Occipital lobe (tissue), 3 donors: ENCODE measurements at places on chromosomes 5 and 9. TPM values are rescaled to one million over a fixed set of nuclear protein-coding genes. Genes with fewer than 3 reads are reported as not detected.

DNA sequence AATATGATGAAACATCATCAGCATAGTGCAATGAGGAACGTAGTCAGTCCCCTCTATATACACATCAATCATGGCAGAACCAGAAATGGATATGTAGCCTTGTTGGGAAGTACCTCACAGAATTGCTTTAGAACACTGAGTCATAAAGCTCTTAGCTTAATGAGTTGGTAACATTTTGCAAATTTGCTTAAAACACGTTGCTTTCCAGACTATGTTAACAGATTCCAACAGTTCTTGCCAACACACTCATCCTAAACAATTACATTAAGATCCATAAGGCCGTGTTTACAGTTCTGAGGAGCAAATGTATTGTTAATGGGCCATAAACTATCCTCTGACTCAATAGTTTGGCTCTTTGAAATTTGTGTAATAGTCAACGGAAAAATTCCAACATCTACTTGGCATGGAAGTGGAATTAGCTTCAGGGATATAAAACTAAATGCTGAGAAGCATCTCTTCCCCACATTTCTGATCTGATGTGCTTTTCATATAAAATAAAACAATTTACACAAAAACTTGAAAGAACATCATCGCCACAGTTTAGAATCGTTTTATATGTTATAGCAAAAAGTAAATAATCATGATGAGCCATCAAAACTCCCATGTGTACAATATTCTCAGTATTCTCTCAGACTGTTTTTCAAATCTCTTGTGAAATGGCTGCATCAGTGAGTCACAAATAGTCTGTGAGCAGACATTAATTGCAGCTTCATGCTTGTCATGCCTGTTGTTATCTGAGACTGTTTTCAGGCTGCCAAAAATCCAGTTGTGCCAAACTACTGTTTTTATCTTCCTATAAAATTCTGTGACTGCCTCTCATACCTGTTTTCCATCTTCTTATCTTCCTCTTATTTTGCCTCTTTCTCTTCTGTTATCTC, 291.9 kb downstream of the COX7C start:
- DNase-seq: no peak

DNA sequence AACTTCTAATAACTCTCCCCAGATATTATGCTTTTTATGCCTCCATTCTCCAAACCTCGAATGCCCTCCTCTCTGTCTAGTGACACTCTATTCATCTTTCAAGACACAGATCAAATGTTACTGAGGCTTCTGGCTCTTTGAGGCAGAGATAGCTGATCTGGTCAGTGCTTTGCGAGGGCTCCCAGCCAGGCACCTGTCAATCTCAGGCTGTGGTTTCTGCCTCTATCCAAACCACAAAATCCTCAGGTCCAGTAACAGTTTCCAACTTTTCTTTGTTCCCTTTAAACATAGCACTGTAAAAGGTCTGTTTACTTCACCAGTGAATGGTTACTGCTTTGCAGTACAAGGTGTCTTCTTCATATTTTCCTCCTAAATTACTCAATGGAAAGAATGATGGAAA, 11.5 kb upstream of the STK32A start:
- DNase-seq: no peak

Gene PRDM9
- not detected for total RNA-seq

Gene FLT4
- total RNA-seq: 2.3 TPM

Gene ALDH1A1
- total RNA-seq: 1.4 TPM

DNA sequence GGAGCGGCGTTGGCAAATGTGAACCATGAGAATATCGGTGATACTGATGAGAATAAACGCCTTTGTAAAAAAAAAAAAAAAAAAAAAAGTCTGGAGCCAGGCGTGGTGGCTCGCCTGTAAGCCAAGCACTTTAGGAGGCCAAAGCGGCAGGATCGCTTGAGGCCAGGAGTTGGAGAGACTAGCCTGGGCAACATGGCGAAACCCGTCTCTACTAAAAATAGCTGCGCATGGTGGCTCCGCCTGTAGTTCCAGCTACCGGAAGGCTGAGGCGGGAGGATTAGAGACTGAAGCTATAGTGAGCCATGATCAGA, 425 bp upstream of the NFX1 start:
- DNase-seq: no peak

GRCh38 chr5:34498572-34498971, 157.6 kb upstream of the RAI14 start:
- no peak for DNase-seq

DNA sequence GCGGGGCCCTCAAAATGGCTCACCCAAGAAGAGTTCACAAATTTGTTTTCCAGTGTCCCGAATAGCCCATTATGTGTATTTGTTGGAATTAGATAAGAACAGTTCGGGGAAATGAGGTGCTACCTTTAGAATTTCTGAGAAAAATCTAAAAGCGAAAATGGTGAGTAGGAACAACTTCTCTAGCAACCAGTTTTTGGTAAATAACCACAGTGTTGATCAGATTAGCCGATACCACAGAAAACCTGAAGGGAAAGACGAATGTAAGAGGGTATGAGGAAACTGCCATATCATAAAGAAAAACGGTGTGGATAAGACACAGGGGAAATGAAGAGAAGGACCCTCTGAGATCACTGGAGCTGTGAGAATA, 31.0 kb downstream of the ADAM19 start:
- DNase-seq: no peak

DNA sequence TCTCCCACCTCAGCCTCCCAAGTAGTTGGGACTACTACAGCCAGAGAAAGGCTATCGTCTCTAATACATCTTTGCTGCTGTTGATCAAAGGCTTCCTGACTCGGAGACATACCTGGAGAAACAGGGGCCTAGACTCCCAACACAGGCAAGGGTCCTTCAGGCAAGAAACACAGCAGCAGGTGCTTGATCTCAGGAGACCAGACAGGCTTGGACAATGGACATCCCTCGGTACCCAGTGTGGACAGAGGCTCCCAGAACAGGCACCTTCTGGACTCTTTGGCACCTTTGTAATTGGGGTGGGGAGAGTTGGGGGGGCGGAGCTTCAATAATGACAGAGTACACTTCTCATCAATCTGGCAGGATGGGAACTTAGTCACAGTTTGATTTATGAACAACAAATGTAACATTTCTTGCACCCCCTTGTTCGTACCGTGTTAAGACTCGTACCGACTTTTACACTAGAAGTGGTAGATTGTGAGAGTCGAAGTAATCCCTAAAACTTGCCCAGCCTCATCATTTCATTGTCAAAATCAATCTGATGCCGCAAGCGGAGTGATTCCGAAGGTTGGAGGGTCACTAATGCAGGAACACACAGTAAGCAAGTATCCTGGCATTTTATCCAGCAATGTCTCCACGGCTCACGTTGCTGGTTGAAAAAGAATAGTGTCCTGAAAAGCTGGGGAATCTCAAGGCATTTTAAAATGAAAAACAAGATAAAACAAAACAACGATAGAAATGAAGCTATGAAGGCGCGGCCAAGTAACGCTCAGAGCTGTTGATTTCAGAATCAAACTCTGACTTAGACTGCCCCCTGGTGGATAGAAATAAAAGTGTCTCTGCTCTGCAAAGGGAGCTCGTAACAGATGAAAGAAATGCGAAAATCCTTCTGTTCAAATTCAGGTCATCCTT, 46.4 kb upstream of the STK32A start:
- DNase-seq: no peak

Gene AK8
- total RNA-seq: 1.1 TPM

DNA sequence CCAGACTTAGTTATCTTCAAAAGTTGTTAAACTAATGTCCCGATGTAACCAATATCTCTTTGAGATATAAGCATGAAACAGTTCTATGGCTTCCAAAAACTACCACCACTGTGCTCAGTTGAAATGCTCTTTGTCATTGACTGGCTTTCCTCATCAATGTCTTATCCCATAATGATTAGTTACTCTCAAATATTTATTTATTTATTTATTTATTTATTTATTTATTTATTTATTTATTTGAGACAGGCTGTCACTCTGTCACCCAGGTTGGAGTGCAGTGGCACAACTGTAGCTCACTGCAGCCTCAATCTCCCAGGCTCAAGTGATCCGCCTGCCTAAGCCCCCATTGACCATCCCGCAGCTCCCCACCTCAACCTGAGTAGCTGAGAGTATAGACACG, 28.0 kb upstream of the MLLT3 start:
- DNase-seq: no peak

DNA sequence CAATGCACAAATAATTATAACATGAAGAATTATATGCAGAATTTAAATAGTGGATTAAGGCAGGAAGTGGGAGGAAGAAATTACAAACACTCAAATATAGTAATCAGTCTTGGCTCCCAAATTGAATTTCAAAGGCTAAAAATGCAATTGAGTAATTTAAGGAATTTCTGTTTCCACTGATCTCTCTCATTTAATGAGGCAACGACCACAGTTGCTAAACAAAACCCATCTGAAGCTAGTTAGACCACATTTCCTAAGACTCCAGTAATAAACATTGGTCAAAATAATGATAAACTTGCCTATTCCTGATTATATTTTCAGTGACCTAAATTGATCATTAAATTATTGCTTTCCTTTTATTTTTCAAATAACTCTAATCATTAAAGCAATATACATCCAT, 174.3 kb upstream of the GRIN3A start:
- no peak for DNase-seq

Gene MEIKIN
- 1.7 TPM for total RNA-seq

GRCh38 chr5:109250533-109251329, 159.0 kb downstream of the PJA2 start:
- DNase-seq: no peak

GRCh38 chr5:174327317-174327864, 281.9 kb downstream of the NSG2 start:
- no peak for DNase-seq

DNA sequence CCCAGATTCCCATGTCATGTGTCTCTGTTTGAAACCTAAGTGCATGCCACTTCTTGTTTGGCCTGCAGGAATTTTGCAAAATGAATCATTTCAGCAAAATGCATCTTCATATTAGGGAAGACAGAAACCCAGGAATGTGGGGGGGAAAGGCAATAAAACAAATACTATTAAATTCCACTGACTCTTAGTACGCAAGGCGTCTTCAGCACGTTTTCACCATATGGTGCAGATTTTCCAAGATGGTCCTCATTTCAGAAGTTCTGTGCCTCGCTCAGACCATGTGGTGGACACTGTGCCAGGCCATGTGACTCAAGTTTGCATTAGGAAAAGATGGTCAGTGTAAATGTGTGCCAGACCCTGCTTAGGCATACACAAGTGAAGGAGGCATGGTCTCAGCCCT, 184.0 kb downstream of the ACTL7B start:
- no peak for DNase-seq

DNA sequence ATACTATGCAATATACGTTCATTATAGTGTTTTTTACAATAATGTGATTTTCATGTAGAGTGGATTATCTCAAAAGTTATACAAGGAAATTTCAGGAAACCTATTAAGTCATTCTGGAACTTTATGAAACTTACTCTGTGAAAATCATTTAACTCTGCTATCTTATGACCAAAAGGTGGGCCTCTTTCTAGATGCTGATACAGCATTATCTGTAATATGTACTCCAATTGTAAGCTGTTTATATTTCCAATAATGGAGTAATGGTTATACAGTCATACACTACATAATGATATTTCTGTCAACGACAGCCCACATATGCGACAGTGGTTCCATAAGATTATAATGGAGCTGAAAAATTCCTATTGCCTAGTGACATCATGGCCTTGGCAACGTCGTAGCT, 18.8 kb upstream of the PCSK5 start:
- no peak for DNase-seq

Gene SPOCK1
- total RNA-seq: 36.7 TPM

GRCh38 chr5:34900652-34901051, 14.7 kb downstream of the RAD1 start:
- no peak for DNase-seq

DNA sequence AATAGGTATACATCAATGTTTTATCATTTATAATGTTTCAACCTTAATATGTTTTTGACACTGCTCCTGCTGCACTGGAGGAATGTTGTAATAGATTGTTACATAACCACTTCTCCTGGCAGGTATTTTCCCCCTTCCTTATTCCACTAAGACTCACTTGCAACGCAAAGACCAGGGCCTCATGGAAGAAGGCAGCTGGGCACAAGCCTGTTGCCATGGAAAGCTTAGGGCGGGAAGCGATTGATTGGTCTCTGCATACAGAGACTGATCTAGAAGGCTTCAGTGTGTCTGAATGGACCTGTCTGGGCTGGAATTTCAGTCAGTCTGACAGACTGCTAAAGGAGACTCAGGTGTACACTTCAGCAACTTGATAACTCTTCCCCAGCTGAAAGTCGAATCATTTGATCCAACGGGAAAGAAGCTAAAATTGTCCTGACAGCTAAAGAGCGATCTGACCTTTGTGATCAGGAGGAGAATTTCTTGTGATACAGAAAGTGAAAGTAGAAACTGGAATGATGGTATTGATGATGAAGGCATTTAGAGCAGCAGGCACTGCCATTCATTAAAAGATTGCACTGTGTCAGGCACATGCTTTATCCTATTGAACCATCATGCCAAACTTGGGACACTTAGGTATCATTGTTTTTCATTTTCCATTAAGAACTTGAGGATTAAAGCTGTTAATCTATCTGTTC, 65.1 kb downstream of the GRIA1 start:
- DNase-seq: no peak

GRCh38 chr9:32716425-32716824, 66.9 kb upstream of the TMEM215 start:
- no peak for DNase-seq

Gene EGFLAM
- total RNA-seq: 3.1 TPM

Gene SPINK6
- total RNA-seq: not detected

GRCh38 chr5:157511651-157512644, 51.9 kb downstream of the NIPAL4 start:
- peak; percentile 55 for DNase-seq

- no peak for DNase-seq
Measured at GRCh38 chr5:1515921-1516571, 7.7 kb downstream of the LPCAT1 start.

DNA sequence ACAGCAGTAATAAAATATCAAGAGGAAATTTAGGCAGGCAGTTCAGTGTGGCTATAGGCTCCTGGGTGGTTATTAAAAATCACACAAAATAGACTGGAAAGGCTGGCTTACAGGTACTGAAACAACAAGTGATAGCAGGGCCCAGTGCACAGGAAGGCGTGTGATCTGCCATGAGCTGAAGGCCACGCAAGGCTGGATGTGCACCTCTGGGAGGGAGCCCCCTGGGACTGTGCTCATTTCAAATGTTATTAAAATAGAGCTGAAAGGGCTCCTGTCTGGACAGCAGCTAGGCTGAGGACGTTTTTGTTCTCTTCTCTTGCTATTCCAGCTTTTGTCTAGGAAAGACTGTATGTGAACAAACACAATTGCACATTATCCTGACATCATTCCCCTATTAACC, 324.3 kb upstream of the RFX3 start:
- DNase-seq: no peak
